ENCODE measurements at places on chromosomes 13 and 19.
A peak's percentile ranks its signal among the peaks of the same experiment; 100 is the strongest.

DNA sequence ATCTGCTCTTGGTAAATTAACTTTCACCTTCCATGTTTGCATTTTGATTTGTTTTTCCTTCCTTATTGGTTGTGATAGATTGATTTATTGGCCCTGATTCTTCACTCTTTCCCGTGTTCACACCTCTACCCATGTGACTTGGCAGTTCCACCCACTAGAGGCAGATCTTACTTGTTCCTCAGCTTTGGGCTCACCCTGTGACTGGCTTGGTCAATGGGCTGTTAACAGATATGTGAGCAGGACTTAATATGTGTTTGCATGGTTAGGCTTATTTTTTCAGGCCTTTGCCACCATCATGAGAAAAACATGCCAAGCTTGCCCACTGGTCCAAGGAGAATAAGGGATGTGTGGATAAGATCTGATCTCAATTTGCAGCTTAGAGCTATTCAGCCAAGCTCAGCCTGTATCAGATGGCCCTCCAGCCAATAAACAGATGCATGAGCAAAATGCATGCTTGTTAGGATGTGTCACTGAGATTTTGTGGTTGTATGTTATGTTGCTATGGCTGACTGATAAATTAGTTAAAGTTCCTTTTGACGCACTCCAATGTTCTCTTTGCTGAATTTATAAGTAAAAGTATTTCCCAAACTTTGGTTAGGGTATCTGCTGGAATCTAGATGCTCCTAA, 48.0 kb downstream of the RGCC start:
- no peak for DNase-seq

DNA sequence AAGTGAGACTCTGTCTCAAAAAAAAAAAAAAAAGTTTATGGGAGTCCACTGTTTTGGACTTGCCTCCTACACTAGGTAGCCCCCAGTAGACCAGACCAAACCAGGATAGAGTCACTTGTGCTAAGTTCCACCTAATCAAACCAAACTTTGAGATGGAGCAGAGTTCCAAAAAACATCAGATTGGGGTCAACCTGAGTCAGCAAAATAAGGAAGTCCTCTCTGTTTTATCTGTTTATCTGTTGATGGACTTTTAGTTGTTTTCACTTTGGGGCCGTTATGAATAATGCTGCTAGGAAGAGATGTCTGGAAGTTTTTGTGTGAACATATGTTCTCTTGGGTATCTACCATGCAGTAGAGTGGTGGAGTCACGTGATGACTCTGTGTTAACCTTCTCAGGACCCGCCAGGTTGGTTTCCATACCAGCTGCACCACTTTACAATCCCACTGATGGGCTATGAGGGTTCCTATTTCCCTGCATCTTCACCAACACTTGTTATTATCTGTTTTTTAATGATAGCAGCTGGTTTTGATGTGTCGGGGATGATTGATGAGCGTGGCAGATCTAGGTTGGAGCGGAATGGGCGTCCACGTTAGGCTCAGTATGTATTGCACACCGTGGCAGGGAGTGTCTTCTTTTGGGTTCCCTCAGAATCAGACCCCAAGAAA, 46.6 kb upstream of the TM9SF2 start:
- DNase-seq = no peak

- DNase-seq = no peak
These were observed 9.9 kb upstream of the PLA2G4C start for GRCh38 chr19:48120505-48120904.

- no peak for DNase-seq
These were observed 345.0 kb downstream of the UQCRFS1 start for GRCh38 chr19:28867978-28868377.

DNA sequence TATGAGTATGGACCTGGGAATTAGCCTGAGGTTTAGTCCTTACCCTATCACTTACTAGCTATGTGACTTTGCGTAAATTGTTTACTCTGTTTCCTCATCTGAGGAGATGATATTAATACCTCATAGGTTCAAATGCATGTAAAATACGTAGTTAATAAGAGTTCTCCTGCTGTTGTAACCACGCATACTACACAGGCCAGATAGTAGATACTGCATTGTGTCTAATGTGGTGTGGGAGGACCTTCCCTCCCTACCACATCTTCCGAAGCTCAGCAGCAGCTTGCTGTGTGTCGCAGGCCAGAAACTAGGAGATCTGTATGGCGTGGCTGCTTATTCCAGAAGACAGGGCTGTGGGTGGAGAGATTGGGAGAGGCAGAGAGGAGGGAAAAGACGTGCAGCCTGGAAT, 23.0 kb downstream of the GTF2F2 start:
- DNase-seq = no peak

GRCh38 chr13:20337884-20338551, 105.9 kb upstream of the GJB6 start:
- no peak for DNase-seq

GRCh38 chr13:27172495-27172842, 858 bp upstream of the USP12 start:
- DNase-seq = no peak

GRCh38 chr13:41311406-41312175, 524 bp downstream of the NAA16 start:
- DNase-seq = no peak

GRCh38 chr13:25727250-25727649, 324.6 kb downstream of the SHISA2 start:
- DNase-seq = peak; percentile 64

- no peak for DNase-seq
These were observed 153.6 kb upstream of the GPR12 start for GRCh38 chr13:26914148-26914547.

GRCh38 chr13:24784319-24784718, 20.4 kb downstream of the RNF17 start:
- DNase-seq = no peak

DNA sequence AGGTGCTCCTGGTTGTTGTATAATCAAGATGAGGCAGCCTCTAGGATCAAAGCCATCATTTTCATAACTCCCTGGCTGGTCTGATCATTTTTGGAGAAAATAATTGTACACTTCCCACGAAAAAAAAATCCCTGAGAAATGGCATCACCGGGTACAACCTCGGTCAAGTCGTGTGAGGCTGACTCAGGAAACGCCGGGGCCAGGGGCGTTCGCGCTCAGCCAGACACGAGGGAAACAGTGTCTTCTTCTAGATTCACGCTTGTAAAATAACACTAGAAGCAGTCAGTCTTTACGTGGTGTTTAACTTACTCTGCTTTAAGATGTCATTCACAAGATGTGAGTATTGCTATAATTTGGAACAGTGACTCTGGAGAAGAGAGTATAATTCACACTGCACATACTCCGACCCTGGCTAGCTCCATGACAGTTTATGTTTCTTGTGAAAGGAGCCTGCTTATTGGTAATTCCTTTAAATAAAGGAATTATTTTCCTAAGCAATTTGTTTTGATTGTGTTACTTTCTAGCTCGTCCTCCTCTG, 109.0 kb upstream of the SOX1 start:
- DNase-seq = no peak

DNA sequence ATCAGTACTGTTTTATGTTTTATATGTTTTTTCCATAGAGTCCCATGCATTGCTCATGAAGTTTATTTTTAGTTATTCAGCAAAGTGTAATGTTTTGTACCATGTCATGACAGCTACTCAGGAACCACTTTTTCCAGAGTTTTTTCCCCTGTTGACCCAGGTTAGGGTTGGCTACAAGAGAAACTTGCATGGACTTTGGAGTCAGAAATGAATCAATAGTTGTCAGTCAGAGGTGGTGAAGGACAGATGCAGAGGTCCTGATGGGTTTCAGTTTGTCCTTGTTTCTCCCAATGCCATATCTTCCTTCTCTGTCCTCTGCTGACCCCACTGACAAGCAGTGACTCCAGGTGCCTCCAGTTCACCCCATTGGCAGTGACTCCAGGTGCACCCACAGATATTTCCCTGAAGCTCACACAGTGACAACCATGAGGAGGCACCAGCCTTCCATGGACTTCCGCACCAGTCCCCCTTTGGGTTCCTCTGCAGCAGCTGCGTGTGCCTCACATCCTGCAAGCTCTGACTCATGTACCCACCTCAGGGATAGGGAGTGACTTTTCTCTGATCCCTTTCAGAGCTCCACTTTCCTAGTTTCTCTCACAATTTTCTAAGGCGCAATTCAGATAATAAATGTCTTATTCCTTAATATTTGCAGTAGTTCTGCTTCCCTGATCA, 92.1 kb downstream of the AKAP11 start:
- no peak for DNase-seq

- no peak for DNase-seq
These were observed 3.6 kb downstream of the HTR2A start for GRCh38 chr13:46893221-46893740.

Data from NCI-H2029 (cell line).